Activated CD8-positive, alpha-beta memory T cell treated with anti-CD3 and anti-CD28 coated beads, Interleukin-2, amount 50 U/mL, for 4 hours (primary cell): ENCODE measurements at places on chromosomes 2 and 18.

DNA sequence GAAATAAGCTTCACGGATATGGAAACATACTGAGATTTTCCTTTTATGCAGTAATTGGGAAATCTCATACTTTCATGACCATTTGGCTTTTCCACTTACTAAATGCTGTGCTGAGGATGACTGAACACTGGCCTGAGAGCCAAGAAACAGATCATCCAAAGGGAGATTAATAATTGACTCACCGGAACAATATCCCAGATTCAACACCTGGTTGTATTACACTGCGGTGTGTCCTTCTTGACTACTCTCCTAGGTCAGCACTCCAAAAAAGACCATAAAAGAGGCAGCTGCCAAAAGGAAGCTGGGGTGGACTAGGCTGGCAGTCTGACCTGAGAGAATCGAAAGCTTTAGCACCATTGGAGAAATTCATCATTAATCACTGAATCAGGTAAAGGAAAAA is 469.1 kb downstream of the CBLN2 start:
- no peak for DNase-seq

- DNase-seq, result no peak
These were observed 136.9 kb downstream of the CDH20 start for GRCh38 chr18:61470031-61470674.

- no peak for DNase-seq
These were observed 26.4 kb downstream of the NBEAL1 start for GRCh38 chr2:203040966-203041521.

DNA sequence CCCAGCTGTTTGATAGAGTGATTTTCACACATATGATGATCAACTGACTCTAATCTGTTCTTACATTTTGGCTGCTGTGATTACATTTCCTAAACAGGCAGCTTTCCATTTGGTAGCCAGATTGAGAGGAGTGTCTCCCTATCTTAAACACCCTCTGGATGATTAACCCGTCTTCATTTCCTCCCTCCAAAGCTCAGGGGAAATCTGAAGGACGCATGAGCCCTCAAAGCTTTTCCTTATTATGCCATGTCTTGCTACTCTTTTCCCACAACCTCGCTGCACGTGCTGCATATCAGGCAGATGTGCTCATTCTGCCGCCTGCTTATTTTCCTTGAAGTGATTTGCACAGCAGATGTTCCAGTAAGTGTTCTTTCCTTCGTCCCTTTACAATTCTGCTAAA is 837.4 kb downstream of the LRRTM4 start:
- no peak for DNase-seq

DNA sequence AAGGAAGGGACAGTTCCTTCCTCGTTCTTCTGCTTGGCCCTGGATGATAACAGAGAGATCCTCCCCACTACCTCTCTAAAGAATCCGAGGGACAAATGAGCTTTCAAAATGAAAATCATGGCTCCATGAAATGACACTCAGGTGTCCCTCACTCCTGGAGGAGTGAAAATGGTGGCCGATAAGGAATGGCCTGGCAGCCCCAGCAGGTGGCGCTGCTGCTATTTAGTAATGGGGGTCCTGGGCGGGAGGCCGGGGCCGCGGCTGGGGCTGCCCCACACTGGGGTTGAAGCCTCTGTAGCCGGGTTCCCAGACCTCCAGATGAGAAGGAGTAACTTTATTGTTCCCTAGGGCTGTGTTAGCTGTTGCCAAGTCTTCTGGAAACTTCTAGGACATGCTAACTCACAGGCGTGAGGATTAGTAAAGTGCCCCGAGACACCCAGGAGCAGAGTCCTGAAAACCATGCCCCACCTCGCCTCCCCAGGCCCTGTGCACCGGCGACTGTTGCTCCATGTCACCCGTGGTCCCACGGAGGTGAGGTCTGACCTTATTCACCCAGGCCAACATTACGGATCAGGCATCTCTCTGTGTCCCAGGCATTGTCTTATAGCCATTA is 138.0 kb downstream of the CTIF start:
- peak; percentile 66 for DNase-seq

- no peak for DNase-seq
These were observed 270.7 kb upstream of the HNMT start for GRCh38 chr2:137693534-137693933.

- DNase-seq, result no peak
These were observed 2.3 kb upstream of the ZNF532 start for GRCh38 chr18:58862356-58862755.

DNA sequence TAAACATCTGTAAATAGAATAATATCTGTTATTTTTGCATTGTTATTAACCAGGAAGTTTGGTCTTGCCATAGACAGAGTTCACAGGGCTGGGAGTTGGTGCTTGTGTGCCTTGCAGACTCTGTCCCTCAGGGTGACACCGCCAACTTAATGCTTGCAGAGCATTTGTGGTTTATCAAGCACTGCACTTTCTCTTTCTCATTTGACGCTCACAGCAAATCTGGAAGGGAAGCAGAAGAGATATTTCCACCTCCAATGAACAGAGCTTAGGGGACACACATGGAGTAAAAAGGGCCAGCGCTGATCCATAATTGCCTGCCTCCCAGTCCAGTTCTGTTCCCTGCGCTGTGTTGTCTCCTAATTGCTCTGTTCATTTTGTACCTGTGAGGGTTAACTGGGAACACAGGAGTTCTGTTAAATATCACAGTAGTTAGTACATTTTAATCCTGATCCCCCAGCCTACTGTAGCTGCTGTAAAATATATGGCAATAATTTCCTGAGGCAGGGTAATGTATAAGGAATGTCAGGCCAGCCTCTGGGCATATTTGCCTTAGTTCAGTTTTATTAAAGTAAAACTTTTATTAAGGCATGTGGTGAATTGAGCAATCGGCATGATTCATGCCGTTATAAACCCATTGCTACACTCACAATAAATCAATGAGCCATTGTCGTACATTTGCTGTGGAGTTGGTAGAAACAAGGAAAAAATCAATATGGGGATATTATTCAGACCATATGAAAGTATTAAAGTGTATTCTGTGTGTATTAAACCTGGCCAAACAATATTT is 182.5 kb upstream of the OSR1 start:
- DNase-seq, result no peak

- DNase-seq, result no peak
These were observed 142.4 kb upstream of the ZNF236 start for GRCh38 chr18:76679945-76680344.

- no peak for DNase-seq
These were observed 418.6 kb downstream of the GALR1 start for GRCh38 chr18:77668219-77668618.

DNA sequence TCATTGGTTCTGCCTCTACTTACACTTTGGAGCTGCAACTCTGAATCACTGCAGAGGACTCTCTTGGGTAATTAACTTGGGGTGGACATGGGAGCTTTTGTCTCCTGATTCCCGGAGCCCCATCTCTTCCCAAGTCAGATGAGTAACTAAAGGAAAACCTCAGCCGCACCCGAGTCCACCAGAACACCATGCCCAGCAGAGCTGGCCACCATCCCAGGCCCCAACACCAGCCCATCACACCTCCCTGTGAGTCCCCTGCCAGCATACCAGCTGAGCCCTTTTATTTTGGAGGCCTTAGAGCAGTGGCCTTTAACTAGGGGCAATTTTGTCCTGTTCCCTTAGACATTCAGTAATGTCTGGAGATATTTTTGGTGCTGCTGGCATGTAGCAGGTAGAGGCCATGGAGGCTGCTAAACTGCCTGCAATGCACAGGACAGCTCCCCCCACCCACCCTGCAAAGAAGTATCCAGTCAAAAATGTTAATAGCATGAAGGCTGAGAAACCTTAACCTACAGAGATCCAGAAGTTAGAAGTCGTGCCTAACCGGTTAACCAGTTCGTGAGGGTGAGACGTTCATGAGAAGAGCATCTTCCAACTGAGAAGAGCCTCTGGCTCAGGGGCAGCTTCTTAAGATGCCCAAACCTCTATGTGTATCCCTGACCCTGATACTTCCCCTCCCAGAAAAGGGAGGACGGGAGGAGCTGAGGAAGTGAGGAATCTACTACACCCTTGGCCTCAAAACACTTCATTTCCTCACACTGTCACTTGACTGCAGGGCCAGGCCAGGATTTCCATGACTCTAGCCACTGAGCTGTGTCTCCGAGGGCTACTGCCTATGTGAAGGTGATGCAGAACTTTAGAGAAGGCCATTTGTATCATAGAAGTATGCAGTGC is 139.9 kb upstream of the EPAS1 start:
- DNase-seq, result no peak

DNA sequence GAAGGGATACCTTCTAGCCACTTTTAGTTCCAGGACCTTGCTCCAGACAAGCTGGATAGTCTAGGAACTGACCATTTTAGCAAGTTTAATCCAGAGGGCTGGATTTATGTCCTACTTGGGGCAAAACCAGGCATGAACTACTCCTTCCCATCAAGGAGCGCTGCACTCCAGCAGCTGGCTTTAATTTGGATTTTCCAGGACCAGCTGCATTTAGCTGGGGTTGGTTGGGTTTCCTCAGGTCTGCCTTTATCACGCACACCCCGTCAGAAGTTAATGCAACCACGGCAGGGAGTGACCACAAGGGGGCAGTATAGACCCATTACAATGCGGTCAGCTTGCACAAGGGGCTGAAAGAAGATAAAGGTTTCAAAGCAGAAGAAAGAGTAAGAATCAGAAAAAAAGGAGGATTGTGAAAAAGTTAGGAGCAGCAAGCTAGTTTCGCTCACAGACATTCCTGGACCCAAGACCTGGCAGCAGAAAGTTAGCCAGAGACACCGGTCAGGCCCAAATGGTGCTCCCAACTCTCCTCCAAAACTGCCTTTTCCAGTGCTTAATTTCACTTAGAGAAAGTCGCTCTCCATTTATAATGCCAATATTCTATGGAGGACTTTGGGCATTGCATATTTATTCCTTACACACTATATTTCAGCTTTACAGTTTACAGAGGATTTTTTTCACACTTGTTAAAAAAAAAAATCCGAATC is 40.1 kb downstream of the SLC4A1AP start:
- peak; percentile 86 for DNase-seq

GRCh38 chr2:121705958-121706357 is 30.7 kb downstream of the NIFK start:
- DNase-seq, result no peak

DNA sequence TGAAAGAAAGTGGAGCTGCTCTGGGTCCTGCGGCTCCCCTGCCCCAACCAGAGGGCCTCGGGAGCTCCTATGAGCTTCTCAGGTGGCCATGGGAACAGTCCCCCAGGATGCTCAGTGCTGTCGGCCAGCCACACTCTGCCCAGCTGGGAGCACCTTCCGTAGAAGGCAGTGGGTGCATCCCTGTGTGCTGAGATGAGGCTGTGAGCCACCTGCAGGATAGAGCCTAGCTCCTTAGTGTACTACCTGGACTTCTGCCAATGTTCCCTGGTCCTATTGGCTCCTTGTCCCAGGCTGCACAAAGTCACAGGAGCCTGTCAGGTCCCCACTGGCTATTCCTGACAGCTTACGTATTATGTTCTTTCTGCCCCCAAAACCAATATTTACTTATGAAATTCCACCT is 16.1 kb downstream of the PRELID3A start:
- no peak for DNase-seq

DNA sequence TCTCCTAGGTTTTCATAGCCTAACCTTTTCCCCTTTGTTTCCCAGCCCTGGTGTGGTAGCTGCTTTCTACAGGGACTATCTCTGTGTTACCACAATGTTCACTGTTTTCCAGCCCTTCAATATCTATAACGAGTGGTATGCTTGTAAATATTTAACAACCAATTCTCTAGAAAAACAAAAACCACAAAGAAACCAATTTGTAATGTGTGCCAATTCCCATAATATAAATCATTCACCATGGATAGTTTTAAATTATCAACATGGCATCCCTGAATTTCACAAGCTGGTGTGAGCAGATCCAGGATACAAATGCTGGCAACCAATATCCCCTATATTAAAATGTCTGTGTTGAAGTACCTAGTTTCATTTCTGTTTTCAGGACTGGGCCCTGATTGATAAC is 207.5 kb upstream of the FBXO11 start:
- no peak for DNase-seq

DNA sequence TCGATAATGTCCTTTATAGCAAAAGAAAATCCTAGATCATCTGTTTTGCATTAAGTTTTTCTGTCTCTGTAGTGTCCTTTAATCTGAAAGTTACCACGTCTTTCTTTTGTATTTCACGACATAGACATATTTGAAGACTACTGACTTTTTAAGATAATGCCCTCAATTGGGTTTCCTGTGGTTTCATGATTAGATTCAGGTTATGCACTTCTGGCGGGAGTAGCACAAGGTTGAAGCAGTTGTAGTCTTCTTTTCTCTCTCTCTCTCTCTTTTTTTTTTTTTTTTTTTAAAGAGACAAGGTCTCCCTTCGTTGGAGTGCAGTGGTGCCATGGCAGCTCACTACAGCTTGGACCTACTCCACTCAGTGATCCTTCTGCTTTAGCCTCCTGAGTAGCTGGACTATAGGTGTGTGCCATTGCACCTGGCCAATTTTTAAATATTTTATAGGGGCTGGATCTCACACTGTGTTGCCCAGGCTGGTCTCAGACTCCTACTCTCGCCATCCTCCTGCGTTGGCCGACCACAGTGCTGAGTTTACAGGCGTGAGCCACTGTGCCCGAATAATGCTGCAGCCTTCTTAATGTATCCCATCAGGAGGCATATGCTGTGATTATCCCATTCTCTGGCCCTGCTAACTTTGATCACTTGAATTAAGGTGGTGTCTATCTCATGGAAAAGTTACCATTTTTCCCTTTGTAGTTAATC is 3.9 kb downstream of the INPP4A start:
- DNase-seq, result no peak

GRCh38 chr2:200356857-200357384 is 50.4 kb downstream of the SPATS2L start:
- no peak for DNase-seq

GRCh38 chr18:76720683-76721082 is 101.7 kb upstream of the ZNF236 start:
- DNase-seq, result no peak

GRCh38 chr2:110173523-110173922 is 31.3 kb downstream of the NPHP1 start:
- no peak for DNase-seq

GRCh38 chr2:102796337-102796736 is 34.5 kb downstream of the TMEM182 start:
- no peak for DNase-seq

GRCh38 chr2:105327690-105328089 is 1.8 kb downstream of the TGFBRAP1 start:
- no peak for DNase-seq

- no peak for DNase-seq
These were observed 29.0 kb upstream of the CFAP36 start for GRCh38 chr2:55490554-55490953.

DNA sequence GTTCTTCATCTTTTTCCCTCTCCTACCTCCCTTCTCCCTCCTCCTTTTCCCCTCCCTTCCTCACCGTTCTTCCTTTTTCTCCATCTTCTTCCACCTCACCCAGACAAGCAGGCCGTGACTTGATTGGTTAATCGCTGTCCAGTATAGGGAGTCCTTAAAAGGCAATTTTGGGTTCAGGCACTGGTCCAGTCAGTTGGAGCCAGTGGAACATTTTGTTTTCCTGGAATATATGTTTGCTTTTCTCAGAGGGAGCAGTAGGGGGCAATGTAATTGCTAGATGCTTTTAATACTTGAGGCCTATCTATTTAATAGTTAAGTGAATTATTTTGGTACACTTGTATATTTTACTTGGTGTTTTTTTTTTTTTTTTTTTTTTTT is 15.0 kb downstream of the ELAC1 start:
- no peak for DNase-seq

- no peak for DNase-seq
These were observed 42.8 kb downstream of the PROKR1 start for GRCh38 chr2:68686178-68686577.

GRCh38 chr2:161068670-161069069 is 91.6 kb upstream of the TANK start:
- DNase-seq, result no peak
